ENCODE measurements at places on chromosomes 16 and 17.

DNA sequence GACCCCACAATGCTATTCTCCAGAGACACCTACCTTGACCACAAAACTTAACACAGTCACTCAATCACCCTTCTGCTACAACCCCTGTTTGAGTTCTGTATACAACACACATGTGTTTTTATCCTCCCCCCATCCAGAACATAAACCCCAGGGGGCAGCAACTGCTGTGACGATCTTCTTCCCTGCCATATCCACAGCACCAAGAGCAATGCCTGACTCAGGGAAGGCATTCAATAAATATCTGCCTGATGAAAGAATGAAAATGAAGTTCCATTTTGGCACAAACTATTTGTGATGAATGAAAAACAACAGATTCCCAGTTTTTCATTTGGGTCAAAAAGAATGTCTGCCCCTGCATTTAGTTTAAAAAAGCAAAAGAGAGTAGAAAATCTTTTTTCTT, 27.0 kb downstream of the ASIC2 start:
- DNase-seq: no peak

GRCh38 chr17:81543339-81543675, 8.8 kb downstream of the FAAP100 start:
- no peak for DNase-seq

DNA sequence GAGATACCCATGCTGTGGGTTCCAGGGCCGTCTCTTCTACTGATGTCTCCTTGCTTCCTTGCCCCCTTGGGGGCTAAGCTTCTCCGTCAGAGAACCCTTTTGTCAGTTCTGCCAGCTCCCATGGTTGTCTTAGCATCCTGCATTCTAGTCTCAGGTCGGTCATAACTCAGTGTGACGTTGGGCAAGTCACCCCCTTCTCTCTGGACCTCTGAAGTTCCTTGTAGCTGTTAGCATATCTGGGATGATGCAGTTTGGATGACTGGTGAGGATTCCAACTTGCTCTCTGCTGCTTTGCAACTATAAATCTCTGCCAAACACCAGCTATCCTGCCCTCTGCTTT, 8.9 kb upstream of the MYL4 start:
- DNase-seq: no peak

DNA sequence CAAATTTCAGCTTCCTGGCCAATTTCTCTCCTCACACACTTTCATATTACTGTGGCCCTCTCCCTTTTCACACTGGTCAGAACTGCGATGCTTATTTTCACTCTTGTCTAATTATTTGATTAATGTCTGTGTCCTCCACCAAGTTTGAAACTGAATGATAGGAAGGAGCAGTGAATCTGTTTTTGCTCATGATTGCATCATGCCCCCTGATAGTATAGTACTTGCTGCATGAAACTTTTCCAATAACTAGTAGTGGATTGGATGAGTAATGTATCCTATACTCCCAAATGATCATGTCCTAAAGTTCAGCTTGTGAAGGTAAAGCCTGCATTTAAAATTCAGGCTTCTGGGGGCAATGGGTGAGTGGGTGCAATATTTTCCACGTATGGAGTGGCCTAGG, 121.2 kb downstream of the ASIC2 start:
- DNase-seq: no peak

GRCh38 chr16:84907575-84907974, 87.8 kb downstream of the CRISPLD2 start:
- no peak for DNase-seq

GRCh38 chr17:81102869-81103268, 62.4 kb upstream of the PVALEF start:
- DNase-seq: no peak

DNA sequence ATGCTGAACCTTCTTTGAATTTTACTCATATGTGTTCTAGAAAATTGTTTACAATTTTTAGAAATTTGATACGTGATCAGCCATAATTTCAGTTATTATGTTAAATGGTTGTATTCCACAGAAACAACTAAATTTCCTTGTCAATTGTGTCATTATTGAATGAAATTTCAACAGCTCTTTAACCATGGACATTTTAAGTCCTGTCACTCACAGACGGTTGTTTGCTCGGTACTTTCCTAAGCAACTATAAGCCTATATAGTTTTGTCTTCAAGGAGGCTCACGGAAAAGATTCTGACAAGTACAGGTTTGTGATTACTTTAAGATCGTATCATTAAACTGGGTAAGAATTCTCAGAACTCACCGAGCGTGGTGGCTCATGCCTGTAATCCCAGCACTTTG, 31.8 kb downstream of the SLC39A11 start:
- no peak for DNase-seq

DNA sequence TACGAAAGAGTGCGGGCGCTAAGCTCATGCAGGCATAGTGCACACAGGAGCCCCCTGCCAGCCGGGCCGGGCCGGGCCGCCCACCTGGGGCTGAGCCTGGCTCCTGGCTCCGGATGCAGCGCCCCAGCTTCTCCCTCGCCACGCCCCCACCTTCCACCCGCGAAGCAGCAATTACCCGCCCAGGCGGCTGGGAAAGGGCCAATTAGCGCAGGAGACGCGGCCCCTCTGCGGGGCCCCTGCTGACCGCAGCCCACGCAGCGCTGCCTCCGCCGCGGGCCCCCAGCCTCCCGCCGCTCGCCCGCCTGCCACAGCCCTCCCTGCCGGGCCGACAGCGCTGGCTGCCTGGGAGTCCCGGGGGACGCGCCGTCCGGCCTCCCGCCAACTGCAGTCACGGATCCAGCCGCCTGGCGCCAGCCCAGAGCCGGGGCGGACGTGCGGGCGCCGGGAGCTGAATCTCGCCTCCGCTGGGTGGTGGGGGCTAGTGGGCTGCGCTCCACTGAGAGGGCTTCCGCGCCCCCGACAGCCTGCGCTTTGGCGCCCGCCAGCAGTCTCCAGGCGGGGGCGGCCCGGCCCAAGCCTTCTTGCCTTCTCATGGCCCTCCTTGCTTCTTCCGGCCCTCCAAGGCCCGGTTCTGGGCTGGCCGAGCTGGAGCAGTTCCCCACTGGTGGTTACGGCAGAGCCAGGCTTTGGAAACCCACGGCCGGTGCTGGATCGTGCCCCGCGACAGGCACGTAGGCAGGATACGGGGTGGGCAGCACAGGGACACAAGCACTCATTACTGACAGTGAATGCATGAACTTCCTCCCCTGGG, 14.9 kb upstream of the CBFB start:
- peak; percentile 40 for DNase-seq

DNA sequence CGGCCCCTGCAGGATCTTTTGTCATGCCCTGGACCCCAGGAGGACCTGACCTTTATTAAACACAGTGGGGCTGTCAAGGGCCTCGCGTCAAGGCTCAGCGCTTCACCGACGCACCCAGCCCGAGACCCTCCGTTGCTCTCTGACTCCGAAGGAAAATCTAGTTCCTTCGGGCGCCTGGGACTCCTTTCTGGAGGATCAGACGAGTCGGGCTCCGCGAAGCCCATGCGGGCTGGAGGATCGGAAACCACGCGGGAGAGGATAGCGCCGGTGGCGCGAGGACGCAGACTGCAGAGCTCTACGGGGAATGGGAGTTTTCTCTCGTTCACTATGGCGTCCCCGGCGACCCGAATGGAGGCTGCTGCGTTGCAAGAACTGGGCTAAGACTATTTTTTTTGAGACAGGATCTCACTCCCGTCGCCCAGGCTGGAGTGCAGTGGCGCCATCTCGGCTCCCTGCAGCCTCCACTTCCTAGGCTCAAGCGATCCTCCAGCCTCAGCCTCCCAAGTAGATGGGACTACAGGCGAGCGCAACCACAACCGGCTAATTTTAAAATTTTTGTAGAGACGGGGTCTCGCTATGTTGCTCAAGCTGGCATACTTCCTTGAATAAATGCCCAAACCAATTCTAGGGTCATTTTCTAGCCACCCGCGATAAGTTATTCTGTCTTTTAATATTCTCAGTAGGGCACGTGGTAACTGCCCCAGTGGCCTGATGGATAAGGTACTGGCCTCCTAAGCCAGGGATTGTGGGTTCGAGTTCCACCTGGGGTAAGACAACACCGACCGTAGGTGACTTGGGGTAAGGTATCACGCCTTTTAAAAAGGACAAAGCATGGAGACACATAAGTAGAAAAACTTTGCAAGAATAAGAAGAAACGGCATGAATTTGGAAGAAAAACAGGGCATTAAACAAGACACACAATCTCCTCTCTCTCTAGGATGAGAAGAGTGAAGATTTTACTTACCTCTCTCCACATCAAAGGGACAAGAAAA, 5.5 kb downstream of the OR1F1 start:
- no peak for DNase-seq

DNA sequence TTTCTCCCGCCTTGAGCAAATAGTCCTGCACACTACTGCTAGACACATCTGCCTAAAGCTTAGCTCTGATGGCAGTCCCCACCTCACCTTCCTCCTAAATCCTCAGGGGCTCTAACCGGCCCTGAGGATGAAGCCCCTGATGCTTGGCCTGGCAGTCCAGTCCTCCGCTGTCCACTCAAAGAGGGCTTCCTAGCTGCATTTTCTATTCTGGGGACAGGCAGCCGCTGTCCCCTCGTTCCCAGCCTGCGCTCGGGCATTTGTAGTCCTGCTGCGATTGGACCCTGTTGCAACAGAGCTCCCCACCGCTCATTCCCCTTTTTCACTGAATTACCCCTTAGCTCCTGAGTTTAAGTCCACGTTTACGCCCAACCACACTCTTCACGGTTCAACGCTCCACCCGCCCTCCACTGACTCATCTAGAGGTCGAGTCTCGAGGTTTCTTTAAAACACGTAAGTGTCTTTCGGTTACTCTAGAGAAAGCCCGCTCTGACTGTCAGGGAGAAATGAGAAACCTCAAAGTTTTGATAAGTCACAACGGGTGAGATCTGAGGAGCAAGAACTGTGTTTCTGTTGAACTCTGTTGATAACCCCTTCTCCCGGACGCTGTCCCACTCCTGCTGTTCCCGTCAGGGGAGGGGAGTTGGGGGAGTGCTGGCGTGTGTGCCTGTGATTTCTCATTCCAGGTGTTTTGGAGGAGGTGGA, 4.5 kb downstream of the CCR7 start:
- no peak for DNase-seq

DNA sequence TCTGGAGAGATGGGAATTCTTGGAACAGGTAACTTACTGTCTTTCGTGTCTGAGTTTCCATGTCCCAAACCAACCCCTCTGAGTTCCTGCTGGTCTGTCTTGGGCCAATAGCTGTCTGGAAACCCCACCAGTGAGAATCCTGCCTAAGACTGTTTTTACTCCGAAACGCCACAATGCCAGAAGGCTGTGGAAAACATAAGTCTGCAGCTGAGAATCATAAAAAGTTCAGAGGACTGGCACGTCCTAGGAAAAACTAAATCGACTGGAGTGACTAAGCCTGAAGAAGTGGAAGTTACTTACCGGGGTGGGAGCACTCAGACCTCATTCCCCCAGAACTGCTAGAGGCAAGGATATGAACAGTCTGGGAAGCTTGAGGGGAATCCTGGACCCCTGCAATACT, 13.3 kb downstream of the LRRC75A start:
- no peak for DNase-seq

DNA sequence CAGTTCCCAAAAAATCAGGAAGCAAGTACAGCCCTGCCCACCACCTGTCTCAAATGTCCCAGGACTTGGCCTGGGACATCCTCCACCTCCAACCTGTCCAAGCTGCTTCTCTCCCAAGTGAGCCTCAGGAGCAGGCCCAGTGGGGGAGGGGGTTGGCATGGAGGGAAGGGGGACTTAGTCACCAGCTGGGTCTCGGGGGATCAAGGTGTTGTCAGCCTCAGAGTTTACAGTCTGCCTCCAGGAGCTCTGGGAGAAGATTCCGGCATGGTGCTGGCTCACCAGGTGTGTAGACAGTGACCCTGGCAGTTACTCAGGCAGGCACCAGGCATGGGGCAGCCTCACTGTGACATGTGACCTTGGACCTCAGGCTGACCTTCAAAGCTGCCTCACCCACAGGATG, 19.7 kb downstream of the ZNF423 start:
- DNase-seq: no peak

DNA sequence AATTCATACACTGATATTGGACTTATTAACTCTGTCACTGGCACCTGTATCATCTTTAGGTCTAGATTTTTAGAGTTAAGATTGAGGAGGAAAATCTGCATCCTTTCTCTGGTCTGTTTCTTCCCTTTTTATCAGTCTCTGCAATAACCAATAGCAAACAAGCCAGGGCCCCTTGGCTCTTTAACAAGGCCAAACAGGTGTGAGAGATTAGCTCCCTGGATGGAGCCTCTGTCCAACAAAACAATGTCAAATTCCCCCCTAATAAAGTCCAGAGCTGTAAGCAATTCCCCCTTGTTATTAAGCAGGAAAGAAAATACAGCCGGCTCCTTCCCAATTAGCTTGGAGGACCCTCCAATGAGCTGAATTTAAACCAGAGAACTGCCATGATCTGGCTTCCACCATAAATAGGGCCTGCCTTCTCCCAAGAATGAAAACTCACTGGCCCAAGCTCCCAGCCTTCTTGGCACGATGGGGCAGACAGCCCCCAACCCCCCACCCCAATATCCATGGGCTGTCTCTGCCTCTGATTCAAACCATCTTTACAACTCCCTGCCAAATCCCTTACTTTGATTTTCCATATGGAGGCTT, 56.1 kb upstream of the SOX9 start:
- no peak for DNase-seq

GRCh38 chr17:81794509-81794908, 9.4 kb upstream of the GCGR start:
- no peak for DNase-seq

GRCh38 chr17:71849783-71850768, 270.7 kb upstream of the SOX9 start:
- DNase-seq: no peak

DNA sequence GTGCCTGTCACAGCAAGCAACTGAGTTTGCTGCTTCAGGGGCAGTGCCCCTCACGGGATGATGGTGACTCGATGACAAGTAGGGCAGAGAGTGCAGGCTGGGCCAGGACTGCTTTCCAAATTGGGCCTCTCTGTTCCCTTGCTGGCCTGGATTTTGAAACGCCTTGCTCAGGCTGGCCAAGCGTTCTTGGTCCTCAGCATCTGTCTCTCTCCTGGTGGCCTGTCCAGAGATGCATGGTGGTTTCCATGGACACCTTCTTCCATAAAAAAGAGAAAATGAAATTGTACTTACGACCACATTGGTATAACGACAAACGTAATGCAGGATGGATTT, 19.4 kb upstream of the PRM1 start:
- no peak for DNase-seq

GRCh38 chr16:1258225-1258600, 2.3 kb downstream of the TPSD1 start:
- DNase-seq: no peak

GRCh38 chr16:81467072-81467471, 22.5 kb downstream of the CMIP start:
- DNase-seq: no peak

DNA sequence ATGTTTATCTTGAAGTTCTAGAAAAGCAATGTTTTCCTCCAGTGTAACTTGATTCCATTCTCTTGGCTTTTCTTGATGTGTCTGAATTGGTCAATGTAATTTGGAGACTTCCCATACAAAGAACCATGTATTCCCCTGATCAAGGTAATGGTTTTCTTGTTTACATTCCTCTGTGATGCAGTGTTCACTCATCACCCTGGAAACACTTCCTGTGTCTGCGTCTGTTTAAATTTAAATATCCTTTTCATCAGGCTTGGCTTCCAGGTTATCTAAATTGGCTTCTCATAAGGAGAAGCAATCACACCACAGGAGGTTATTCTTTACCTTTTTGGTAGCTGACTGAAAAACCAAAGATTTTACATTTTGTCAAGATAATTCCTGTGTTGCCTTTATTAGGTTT, 237.3 kb upstream of the WSCD1 start:
- no peak for DNase-seq
